ENCODE measurements at places on chromosomes 5 and 9. TPM values are rescaled to one million over a fixed set of nuclear protein-coding genes. Genes with fewer than 3 reads are reported as not detected.

RNF180 gene
- 3.4 TPM for total RNA-seq

LCN12 gene
- total RNA-seq = 0.12 TPM

CSNK1A1 gene
- total RNA-seq = 558 TPM

DDX4 gene
- total RNA-seq = not detected

OR13C4 gene
- not detected for total RNA-seq

C5orf24 gene
- 42.4 TPM for total RNA-seq

PDLIM4 gene
- total RNA-seq = 107 TPM

OR1J4 gene
- total RNA-seq = not detected

F12 gene
- total RNA-seq = 0.50 TPM

Data from uterine smooth muscle cell (primary cell).